ENCODE measurements at places on chromosomes 13 and 19.

DNA sequence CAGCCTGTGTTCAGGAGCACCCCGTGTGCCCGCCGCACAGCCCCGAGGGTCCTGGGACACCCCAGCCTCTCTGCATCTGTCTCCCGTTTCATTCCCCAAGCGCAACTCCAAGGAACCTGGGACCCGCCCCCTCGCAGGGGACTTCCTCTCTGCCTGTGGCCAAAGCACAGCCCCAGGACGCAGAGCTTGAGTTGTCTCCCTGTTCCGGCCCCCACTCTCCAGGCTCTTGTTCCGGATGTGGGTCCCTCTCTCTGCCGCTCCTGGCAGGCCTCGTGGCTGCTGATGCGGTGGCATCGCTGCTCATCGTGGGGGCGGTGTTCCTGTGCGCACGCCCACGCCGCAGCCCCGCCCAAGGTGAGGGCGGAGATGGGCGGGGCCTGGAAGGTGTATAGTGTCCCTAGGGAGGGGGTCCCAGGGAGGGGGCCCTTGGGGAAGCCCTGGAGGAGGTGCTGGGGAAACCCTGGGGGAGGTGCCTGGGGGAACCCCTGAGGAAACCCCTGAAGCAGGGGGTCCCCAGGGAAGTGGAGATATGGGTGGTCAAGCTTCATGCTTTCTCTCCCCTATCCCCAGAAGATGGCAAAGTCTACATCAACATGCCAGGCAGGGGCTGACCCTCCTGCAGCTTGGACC lies 1.3 kb downstream of the HCST start:
- no peak for DNase-seq

DNA sequence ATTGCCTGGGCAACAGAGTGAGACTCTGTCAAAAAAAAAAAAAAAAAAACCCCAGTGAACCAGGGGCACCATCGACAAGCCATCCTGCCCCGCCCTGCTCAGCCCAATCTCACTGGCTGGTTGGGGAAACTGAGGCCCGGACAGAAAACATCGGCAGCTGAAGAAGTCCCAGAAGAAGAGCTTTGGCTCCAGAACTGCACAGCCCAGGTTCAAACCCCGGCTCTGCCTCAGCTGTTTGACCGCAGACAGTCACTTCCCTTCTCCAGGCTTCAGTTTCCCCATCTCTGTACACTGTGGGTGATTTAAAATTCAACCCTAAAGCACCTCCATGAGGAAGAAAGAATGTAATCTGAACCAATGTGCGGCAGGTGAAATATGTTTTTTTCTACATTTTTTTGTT lies 9.4 kb upstream of the SEMA6B start:
- no peak for DNase-seq

DNA sequence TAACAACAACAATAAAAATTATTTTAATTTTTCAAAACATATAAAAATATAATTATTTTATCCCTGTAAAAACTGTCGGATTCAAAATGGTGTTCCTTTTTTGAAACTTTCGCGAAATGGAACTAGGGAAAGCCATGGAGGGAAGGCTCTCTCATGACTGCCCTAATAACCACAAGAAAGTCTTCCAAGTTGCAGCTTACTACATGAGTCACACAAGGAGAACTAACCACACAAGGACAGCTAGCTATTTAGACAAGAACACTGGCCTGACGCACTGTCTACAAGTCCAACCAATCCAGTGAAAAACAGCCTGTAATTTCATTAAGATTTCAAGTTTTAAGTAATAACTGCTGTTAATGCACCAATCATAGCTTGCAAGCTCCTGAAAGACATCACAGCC lies 319.2 kb upstream of the PCDH9 start:
- peak; percentile 16 for DNase-seq

- no peak for DNase-seq
Measured at GRCh38 chr19:33156334-33156733, 24.4 kb downstream of the WDR88 start.

- no peak for DNase-seq
Measured at GRCh38 chr13:44667943-44668342, 91.8 kb upstream of the TSC22D1 start.

DNA sequence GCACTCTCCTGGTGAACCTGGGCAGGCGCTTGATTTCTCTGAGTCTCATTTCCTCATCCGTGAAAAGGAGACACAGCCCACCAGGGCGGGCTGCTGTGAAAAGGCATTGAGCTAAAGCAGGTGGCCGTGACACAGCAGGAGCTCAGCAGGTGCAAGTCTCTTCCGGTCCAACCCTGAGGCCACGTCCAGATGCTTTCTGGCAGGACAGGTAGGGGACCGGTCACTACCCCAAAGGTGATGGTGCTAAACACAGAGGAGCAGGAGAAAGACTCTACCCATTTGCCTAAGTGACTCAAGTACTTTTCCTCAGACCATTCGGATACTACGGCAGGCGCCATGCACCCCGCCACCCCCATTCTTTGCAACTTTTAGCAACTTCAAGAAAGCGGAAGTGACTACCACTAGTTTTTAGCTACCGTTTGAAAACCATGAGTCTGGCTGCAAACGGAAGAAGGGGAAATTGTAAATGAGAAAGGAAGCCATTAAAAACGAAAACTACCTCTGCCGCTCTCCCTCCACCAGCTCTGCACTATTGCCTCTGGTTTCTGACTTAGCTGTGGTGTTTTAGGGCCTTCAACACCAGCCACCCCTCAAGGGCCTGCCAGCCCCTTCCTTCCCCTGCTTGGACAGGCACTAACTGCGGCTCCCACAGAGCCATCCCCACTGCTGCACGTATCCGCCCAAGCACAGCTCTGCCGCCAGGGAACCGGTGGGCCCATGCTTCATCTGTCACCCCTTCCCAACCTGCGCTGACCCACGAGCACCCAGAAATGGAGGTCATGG lies 4.8 kb downstream of the PPP6R1 start:
- DNase-seq, result no peak

- DNase-seq, result no peak
Measured at GRCh38 chr19:51654783-51655182, 8.2 kb upstream of the SIGLEC14 start.

DNA sequence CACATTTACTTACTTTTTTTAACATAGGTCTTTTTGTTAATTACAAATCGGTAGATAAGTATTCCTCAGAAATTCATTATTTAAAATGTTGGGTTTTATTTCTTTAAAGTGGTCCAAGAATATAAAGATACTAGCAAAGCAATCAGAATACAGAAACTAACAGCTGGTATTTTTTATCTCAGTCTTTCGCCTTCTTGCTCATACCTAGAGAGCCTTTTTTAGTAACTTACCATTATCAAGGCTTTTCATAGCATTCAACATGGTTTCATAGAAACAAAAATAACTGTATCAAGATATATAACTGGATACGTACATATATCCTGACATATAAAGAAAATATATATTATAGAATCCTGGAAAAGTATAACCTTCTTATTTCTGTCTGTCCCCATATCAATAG lies 227.8 kb upstream of the MIR17HG start:
- DNase-seq, result no peak

DNA sequence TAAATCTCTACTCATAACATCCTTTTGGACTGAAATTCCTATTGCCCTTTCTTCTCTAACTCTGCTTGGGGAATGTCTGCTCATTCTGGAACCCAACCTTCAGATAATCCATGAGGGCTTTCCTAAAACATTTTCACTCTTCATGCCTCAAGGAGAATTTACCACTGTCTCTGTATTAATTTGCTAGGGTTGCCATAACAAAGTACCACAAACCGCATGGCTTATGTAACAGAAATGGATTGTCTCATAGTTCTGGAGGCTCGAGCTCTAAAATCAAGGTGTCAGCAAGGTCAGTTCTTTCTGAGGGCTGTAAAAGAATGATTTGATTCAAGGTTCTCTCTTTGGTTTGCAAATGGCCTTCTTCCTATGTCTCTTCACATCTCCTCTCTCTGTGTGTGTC lies 209.7 kb downstream of the LACC1 start:
- DNase-seq, result no peak

DNA sequence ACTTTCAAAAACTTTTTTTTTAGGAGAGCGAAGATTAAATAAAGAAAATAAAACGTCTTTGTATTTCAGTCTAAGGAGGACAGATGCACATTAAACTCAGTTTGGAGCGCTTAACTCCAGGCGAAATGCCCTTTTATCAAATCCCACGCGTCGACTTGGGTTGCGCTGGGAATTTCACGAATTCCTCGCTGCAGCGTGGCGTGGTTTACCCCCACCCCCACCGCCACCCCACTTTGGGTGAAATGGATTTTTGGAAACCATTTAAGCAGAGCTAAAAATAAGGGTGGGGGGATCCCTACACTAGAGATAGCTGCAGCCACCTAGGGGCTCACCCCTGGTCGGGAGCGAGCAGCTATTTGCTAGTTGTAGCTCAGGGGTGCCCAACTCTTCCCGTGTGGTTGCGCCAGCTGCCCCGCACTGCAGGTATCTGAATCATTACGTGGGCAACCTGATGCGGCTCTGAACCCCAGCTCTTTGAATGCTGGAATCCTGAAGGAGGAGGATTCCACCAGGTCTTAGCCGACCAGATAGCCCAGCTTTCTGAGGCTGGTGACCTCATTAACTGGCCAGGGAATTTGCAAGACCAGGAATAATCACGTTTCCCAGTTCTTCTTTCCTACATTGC lies 6.5 kb upstream of the TSHZ3 start:
- no peak for DNase-seq

DNA sequence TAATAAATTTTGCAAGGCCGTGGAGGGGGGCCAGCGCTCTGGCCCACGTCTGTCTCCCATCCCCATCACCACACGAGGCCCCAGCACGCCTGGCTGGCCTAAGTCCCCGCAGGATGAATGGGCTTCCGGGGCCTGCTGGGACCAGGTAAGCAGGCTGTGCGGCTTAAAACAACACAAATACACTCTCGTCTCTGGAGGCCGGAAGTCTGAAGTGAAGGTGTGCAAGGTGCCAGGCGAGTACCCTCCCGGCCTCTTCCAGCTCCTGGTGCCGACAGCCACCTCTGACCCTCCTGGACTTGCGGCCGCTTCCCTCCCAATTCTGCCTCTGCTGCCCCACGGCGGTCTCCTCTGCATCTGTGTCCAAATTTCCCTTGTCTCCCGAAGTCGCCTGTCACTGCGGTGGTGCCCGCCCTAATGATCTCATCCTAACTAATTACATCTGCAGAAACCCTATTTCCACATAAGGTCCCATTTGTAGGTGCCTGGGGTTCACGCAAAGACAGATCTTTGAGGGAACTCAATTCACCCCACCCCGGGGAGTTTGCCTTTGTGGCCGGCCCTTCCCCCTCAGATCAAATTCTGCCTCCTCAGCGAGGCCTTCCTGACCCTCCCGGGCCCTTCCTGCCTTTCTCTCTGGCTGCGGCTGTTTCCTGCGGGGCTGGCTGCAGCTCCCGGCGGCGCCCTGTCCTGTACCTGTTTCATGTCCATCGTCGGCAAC lies 8.1 kb upstream of the PTBP1 start:
- DNase-seq, result no peak

GRCh38 chr13:112680741-112681360 lies 9.0 kb upstream of the ATP11A start:
- no peak for DNase-seq

- DNase-seq, result no peak
Measured at GRCh38 chr13:30504081-30504480, 38.3 kb upstream of the HMGB1 start.

- no peak for DNase-seq
Measured at GRCh38 chr13:70473907-70474306, 365.7 kb upstream of the KLHL1 start.

GRCh38 chr13:29537736-29538651 lies 57.5 kb downstream of the SLC7A1 start:
- no peak for DNase-seq

DNA sequence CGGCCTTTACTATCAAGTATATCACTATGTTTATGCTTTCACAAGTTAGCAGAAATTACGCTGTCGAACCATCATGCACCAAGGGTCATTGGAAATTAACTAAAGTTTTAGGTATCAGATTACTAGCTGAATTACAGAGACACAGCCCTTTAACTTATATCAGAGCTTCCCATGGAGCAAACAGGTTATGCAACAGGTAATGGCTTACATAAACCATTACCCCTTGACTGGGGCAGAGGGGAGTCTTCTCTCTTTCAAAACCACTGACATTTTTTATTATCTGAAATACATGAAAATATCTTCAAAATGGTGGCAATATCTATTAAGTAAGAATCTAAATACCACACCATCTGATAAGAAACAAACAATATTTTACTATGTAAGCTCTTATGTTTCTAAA lies 1692.9 kb upstream of the SLC10A2 start:
- DNase-seq, result no peak

DNA sequence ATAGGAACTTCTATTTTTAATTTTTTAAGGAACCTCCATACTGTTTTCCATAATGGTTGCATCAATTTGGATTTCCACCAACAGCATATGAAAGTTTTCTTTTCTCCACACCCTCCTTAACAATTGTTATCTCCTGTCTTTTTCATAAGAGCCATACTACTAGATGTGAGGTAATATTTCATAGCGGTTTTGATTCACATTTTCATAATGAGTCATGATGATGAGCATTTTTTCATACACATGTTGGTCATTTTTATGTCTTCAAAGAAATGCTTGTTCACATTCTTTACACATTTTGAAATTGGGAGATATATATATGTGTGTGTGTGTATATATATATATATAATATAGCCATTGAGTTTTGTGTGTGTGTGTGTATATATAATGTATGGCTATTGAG lies 420.3 kb upstream of the PCDH9 start:
- no peak for DNase-seq

- DNase-seq, result no peak
Measured at GRCh38 chr13:113656003-113656588, 1.9 kb downstream of the ATP4B start.

GRCh38 chr13:110134801-110135200 lies 172.2 kb downstream of the COL4A1 start:
- DNase-seq, result no peak

- no peak for DNase-seq
Measured at GRCh38 chr13:80559944-80560343, 219.0 kb upstream of the SPRY2 start.

GRCh38 chr19:3456925-3457527 lies 23.3 kb downstream of the SMIM24 start:
- no peak for DNase-seq

GRCh38 chr19:13597640-13598039 lies 91.4 kb upstream of the CACNA1A start:
- DNase-seq, result peak; percentile 63

- no peak for DNase-seq
Measured at GRCh38 chr13:23610966-23611491, 40.8 kb downstream of the TNFRSF19 start.

GRCh38 chr13:39321574-39321973 lies 281.4 kb downstream of the LHFPL6 start:
- no peak for DNase-seq

GRCh38 chr19:33374236-33374714 lies 766 bp downstream of the CEBPG start:
- peak; percentile 29 for DNase-seq

GRCh38 chr13:35979361-35979951 lies 151.7 kb downstream of the DCLK1 start:
- peak; percentile 32 for DNase-seq

- no peak for DNase-seq
Measured at GRCh38 chr13:31037874-31038500, 105.5 kb downstream of the TEX26 start.

GRCh38 chr13:34254366-34254765 lies 436.4 kb downstream of the RFC3 start:
- no peak for DNase-seq

- peak; percentile 43 for DNase-seq
Measured at GRCh38 chr13:32538143-32538620, 413 bp downstream of the N4BP2L2 start.

- DNase-seq, result no peak
Measured at GRCh38 chr19:30663611-30664174, 291.5 kb downstream of the ZNF536 start.
